Cardiac muscle cell (in vitro differentiated cells and primary cell): ENCODE measurements at places on chromosomes 4 and X.

DNA sequence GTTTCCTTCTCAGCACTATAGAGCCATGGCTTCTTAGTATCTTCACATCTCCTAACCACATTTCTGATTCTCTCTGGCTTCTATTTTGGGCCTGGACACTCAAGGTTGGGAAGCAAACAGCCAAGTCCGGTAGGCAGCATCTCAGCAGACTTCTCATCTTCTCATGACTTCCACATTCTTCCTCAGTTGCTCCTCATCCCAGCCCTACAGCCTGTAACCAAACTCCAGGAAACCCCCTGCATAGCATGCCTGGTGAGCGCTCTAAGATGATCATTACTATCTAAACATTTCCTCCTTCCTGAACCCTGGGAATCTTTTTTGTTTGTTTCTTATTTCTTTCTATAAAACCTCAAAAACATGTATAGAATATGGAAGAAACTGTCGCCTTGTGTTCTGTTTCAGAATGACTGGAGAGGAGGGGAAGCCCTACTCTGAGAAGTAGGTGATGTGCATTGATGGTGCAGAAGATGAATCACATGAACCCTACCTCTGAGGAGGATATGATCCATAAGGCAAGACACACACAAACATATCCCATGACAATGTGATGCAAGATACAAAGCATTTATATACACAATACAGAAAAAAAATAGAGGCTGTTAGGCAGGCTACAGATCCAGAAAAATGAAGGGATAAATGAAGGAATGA is 219.8 kb upstream of the GYPA start:
- no peak overlapping the region for H3K27ac ChIP-seq
- no peaks in the 10 kb centered on the region for H3K27me3 ChIP-seq
- DNase-seq = no peak
- no peaks in the 10 kb centered on the region for H3K36me3 ChIP-seq
- peaks cover 19% of the 10 kb centered on the region for H3K4me1 ChIP-seq

GRCh38 chrX:39820938-39821708 is 276.6 kb downstream of the BCOR start:
- H3K27ac ChIP-seq = no peak overlapping the region
- H3K36me3 ChIP-seq = no peaks in the 10 kb centered on the region
- peak overlapping the region; percentile 41 for H3K4me3 ChIP-seq
- H3K4me1 ChIP-seq = peaks cover 7% of the 10 kb centered on the region

DNA sequence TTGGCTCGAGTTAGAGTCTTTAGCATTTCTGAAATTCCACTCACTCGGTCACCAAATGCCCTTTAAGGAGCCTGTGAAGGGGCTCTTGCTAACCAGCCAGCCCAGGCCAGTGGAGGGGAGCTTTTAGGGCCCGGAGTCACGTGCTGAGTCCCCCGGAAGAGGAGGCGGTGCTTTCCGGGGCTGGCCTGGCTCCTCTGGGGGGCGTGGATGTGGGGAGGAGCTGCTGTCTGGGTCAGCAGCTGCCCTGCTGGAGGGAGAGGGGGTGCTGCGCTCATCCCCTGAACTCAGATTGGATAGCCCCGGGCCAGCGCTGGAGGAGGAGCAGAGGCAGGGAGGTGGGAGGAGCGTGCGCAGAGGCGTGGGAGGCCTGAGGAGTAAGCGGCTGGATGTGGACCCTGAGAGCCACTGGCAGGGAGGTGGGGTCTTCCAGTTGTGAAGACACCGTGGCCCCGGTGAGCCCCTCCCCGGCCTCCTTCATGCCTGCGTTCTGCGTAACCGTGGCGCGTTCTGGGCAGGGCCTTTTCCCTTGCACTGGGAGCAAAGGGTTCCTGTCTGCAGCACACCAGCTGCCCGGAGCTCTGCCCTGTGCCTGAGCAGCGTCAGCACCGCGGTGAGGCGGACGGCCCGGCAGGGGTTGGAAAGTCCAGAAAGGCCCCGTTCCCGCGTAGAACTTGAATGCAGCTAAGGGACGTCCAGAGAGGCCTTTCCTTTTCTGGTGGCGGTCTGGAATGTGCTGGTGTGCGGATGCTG is 19.7 kb downstream of the MAEA start:
- H3K4me3 ChIP-seq = peak overlapping the region; percentile 10
- H3K36me3 ChIP-seq = peaks cover 13% of the 10 kb centered on the region
- peak overlapping the region; percentile 97 for H3K27ac ChIP-seq
- no peaks in the 10 kb centered on the region for H3K27me3 ChIP-seq
- H3K4me1 ChIP-seq = peaks cover 7% of the 10 kb centered on the region

DNA sequence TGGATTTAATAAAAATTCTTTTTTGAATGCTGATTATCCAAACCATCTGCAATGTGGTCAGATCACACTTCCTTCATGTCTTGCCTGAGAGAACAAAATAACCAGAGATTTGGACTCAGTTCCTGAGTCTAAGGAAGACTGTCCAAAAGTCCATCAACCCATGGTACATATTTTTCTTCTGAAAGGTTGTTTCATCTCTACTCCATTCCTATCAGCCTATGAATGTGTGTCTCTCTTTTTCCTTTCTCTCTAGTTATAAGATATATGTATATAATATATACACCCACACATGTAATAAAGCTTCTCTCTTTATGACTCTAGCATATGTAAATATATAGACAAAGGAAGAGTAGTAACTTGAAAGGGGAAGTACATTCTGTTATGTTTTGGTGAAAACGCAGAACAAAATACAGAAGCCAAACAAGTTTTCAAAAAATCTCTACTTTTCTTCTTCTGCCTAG is 226.9 kb downstream of the ARHGAP24 start:
- H3K4me1 ChIP-seq = no peaks in the 10 kb centered on the region
- no peaks in the 10 kb centered on the region for H3K36me3 ChIP-seq
- DNase-seq = no peak

DNA sequence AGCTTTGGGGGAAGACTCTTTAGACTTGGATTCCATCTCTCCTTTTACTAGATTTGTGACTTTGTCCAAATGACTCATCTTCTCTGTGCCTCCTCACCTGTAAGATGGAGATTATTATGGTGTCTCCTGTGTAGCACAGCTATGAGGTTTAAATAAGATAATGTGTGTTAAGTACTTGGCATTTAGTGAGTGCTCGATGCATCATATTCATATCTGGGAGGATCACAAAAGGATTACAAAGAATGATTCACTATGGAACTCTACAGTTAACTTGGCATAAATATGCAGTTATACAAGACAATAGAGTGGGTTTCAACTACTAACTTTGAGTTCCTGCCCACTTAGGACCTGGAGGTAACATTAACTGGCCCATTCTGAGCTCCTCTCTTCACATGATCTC is 2.3 kb downstream of the GBA3 start:
- no peaks in the 10 kb centered on the region for H3K4me1 ChIP-seq
- H3K27me3 ChIP-seq = no peaks in the 10 kb centered on the region
- no peak for DNase-seq
- H3K4me3 ChIP-seq = no peak overlapping the region
- no peak overlapping the region for H3K27ac ChIP-seq

DNA sequence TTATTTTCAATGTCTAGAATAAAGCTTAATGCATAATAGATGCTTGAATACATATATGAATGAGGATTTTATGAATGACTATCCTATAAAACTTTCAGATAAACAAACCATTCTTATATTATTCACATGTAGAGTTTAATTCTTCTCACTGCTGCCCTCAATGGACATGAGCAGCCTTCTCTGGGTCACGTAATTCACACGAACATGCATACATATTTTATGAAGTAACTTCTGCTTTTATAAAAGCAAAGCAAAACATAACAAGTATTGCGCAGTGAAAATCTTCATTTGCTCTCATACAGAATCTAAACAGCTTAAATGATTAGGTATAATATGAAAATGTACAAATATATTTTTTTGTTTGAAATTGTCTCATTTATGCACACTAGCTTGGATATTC is 116.7 kb downstream of the TMA16 start:
- H3K4me3 ChIP-seq = no peak overlapping the region
- H3K36me3 ChIP-seq = no peaks in the 10 kb centered on the region
- H3K27me3 ChIP-seq = no peaks in the 10 kb centered on the region
- H3K27ac ChIP-seq = no peak overlapping the region

GRCh38 chrX:6777238-6778002 is 242.5 kb upstream of the VCX3A start:
- DNase-seq = no peak
- no peak overlapping the region for H3K27ac ChIP-seq
- no peak overlapping the region for H3K4me3 ChIP-seq
- H3K4me1 ChIP-seq = peaks cover 26% of the 10 kb centered on the region

GRCh38 chr4:165152527-165152926 is 39.9 kb upstream of the TMEM192 start:
- H3K27me3 ChIP-seq = no peaks in the 10 kb centered on the region
- H3K27ac ChIP-seq = no peak overlapping the region
- peak; percentile 85 for DNase-seq
- no peaks in the 10 kb centered on the region for H3K36me3 ChIP-seq
- H3K4me1 ChIP-seq = no peaks in the 10 kb centered on the region
- H3K4me3 ChIP-seq = no peak overlapping the region

DNA sequence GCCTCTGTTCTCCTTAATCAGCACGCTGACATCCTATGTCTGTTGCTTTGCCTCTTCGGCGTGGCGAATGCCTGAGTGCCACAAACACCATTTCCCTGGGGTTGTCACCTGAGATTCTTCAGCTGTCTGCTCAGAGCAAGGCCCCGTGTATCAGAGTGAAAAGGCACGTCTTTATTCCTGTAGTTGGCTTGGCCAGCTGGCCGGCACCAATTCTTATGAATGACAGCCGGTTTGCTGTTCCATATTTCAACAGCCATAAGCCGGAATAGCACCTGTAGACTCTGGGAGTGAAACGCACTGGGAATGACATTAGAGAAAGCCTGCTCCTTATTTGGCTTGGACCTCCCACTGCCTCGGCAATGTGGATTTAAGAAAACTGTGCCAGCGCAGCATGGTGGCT is 89.3 kb downstream of the MGST2 start:
- H3K27me3 ChIP-seq = no peaks in the 10 kb centered on the region
- DNase-seq = no peak
- H3K36me3 ChIP-seq = no peaks in the 10 kb centered on the region
- H3K4me3 ChIP-seq = no peak overlapping the region
- no peak overlapping the region for H3K27ac ChIP-seq

DNA sequence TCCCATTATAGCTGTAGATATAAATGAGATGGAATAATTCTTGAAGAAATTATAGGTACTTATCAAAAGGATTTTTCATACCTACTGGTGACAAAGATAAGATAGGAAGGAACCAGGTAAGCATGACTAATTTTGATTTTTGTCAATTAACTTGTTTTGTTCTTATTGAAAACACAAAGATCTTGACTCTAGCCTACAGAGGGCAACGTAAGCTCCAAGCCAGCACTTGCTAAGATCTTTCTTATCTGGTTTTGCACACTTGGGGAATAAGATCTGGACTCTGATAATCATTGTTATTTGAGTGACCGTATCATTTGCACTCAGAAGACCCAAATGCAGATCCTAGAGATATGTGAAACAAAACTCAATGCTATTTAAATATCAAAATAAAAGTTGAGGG is 223.4 kb downstream of the VEGFC start:
- H3K4me1 ChIP-seq = no peaks in the 10 kb centered on the region
- H3K36me3 ChIP-seq = no peaks in the 10 kb centered on the region
- no peak overlapping the region for H3K27ac ChIP-seq
- no peaks in the 10 kb centered on the region for H3K27me3 ChIP-seq
- DNase-seq = no peak

DNA sequence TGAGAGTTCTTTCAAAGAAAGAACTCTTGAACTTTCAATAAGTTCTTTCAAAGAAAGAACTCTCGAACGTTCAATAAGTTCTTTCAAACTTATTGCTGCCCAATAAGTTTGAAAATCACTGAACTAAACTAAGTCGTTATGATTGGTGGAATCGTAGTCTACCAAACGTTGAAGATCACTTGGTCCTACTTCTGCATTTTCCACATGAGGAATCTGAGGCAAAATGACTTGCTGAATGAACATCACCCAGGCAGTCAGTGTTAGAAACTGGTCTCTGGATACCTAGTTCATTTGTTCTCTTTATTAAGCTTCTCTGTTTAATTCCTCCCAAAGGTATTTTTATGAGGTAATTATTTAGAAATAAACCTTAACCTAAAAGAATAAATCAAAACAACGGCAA is 7.1 kb upstream of the CNOT6L start:
- H3K4me1 ChIP-seq = no peaks in the 10 kb centered on the region
- H3K27me3 ChIP-seq = peaks cover 10% of the 10 kb centered on the region
- no peak for DNase-seq

GRCh38 chr4:75733369-75733768 is 9.0 kb downstream of the USO1 start:
- H3K36me3 ChIP-seq = no peaks in the 10 kb centered on the region
- no peak for DNase-seq
- H3K4me3 ChIP-seq = no peak overlapping the region
- peaks cover 23% of the 10 kb centered on the region for H3K4me1 ChIP-seq
- H3K27ac ChIP-seq = no peak overlapping the region
- H3K27me3 ChIP-seq = no peaks in the 10 kb centered on the region

GRCh38 chrX:136262243-136262642 is 11.0 kb upstream of the MAP7D3 start:
- H3K36me3 ChIP-seq = no peaks in the 10 kb centered on the region
- peak; percentile 9 for DNase-seq
- H3K4me3 ChIP-seq = no peak overlapping the region
- H3K4me1 ChIP-seq = no peaks in the 10 kb centered on the region
- no peak overlapping the region for H3K27ac ChIP-seq
- H3K27me3 ChIP-seq = no peaks in the 10 kb centered on the region

GRCh38 chr4:39706334-39706733 is 8.4 kb downstream of the UBE2K start:
- no peak overlapping the region for H3K4me3 ChIP-seq
- no peaks in the 10 kb centered on the region for H3K27me3 ChIP-seq
- H3K4me1 ChIP-seq = peaks cover under 1% of the 10 kb centered on the region

GRCh38 chrX:119290476-119290875 is 54.4 kb downstream of the PGRMC1 start:
- no peaks in the 10 kb centered on the region for H3K36me3 ChIP-seq
- no peaks in the 10 kb centered on the region for H3K4me1 ChIP-seq
- H3K27me3 ChIP-seq = no peaks in the 10 kb centered on the region
- no peak for DNase-seq
- no peak overlapping the region for H3K27ac ChIP-seq
- H3K4me3 ChIP-seq = no peak overlapping the region

DNA sequence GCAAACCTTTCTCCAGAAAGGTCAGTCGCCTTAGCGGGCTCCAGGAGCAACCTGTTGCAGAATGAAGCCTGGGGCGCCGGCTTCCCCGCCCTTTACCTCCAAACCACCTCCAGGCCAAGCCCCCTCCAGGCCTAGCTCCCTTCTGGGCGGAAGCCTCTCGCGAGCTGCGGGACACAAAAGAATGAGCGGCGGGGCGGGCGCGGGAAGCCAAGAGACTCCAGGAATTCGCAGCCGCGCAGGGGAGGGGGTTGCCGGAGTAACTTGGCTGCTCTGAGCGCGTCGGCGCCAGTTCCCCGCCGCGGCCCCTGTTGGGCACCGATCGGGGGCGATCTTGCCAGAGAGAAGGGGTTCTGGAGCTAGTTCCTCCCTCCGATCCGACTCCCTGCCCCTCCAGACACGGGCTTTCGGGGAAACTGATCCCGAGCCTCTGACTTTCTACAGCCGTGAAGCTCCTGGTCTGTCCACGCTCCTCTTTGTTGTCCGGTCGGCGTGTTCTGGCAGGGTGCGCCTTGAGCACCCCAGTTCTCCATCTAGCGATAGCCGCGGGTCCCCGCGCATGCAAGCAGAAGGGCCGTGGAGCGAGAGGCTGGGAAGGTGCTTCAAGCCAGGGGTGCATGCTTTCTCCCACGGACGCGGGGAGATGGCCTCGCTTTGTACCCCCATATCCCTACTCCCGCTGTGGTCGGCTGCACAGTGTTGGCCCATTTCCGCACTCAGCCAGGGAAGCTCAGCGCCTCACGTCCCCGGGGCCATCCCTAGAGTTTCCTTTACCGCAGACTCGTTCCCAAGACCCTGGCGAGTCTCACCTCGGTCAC is 1.2 kb downstream of the PROM1 start:
- H3K4me1 ChIP-seq = peaks cover 3% of the 10 kb centered on the region
- peaks cover 50% of the 10 kb centered on the region for H3K27me3 ChIP-seq
- H3K4me3 ChIP-seq = peak overlapping the region; percentile 38
- H3K27ac ChIP-seq = no peak overlapping the region
